ENCODE measurements at places on chromosomes 1 and 21. TPM values are rescaled to one million over a fixed set of nuclear protein-coding genes. Genes with fewer than 3 reads are reported as not detected.

Gene G0S2
- total RNA-seq: 0.33 TPM

Gene FCRL1
- not detected for total RNA-seq

Gene OR6N1
- not detected for total RNA-seq

Gene FAAH
- total RNA-seq: 2.6 TPM

Gene IVL
- total RNA-seq: not detected

Gene CYP2J2
- not detected for total RNA-seq

Gene CELA2A
- not detected for total RNA-seq

Gene KPNA6
- 50.3 TPM for total RNA-seq

Gene CAMK2N1
- 7.8 TPM for total RNA-seq

Gene TNNT2
- total RNA-seq: not detected

Gene C1orf226
- 1.1 TPM for total RNA-seq

Gene TIE1
- total RNA-seq: 1,392 TPM

Gene BCL10
- total RNA-seq: 77.9 TPM

All from dermis blood vessel endothelial cell (primary cell).